Urinary bladder (tissue), 4 donors: ENCODE measurements at places on chromosomes 12 and 14.

- DNase-seq: no peak
These were observed 22.9 kb downstream of the MAPKAPK5 start for GRCh38 chr12:111864913-111865312.

- peak; percentile 57 for DNase-seq
These were observed 5.9 kb downstream of the KRT86 start for GRCh38 chr12:52280319-52280795.

DNA sequence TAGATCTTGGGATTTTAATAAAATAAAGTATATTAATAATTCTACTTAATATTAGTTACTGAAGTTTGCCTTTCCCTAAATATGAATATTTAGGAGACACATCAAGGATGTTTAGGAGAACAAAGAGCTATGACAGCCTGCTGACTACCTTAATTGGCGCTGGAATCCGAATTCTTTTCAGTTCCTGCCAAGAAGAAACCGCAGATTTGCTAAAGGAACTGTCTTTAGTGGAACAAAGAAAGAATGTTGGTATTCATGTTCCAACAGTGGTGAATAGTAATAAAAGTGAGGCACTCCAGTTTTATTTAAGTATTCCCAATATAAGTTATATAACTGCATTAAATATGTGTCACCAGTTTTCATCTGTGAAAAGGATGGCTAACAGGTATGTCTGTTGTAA, 54.5 kb downstream of the MIS18BP1 start:
- no peak for DNase-seq

GRCh38 chr12:118307069-118307954, 65.4 kb downstream of the TAOK3 start:
- no peak for DNase-seq

DNA sequence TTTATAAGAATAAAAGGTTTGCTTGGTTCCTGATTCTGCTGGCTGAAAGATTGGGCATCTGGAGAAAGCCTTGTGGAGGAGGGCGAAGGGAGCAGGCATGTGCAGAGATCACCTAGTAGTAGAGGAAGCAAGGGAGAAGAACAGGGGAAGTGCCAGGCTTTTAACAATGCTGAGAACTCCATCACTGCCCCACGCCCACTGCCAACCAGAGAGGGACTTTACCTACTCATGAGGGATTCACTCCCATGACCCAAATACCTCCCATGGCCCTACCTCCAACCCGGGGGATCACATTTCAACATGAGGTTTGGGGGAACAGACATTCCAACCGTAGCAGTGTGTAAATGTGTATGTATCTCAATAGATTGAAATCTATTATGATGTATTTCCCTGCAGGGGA, 360.3 kb downstream of the GLT1D1 start:
- DNase-seq: no peak
